ENCODE measurements at places on chromosomes 2 and 18.

DNA sequence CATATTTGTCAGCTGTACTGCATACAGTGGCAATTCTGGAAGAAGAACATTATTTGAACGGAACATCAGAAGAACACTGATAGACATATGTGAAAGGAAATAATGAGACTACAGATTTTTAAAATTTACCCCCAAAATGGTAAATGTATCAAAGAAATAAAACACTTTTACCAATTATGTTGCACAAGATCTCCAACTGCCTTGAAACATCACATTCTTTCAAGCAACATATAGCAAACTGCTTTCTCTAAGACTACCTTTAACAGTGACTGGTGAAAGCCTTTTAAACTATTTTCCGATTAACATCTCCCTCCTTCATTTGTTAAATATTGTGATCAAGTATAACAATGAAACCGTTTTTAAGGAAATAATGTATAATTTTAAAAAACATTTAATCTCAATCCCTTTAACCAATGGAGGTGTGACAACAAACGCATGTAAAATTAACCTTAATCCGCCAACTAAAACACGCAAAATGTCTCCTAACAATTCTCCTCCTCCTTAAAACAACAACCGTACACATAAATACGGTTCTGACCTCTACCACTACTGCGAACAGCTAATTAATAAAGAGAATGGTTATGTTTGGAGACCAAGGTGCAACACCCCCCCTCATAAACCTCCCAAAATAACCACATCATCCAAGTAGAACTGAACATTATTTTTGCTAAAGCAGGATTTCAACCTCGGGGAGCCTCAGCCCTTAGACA, 2.4 kb downstream of the FBXO11 start:
- H3K36me3 ChIP-seq, result peaks cover 7% of the 10 kb centered on the region
- H3K4me3 ChIP-seq, result peak overlapping the region; percentile 98
- H3K27ac ChIP-seq, result peak overlapping the region; percentile 94
- H3K4me1 ChIP-seq, result peaks cover 40% of the 10 kb centered on the region
- H3K27me3 ChIP-seq, result no peaks in the 10 kb centered on the region
- no peak for DNase-seq

- H3K4me3 ChIP-seq, result no peak overlapping the region
- H3K4me1 ChIP-seq, result peaks cover 4% of the 10 kb centered on the region
- no peak for DNase-seq
- no peak overlapping the region for H3K27ac ChIP-seq
- no peaks in the 10 kb centered on the region for H3K27me3 ChIP-seq
Observed at GRCh38 chr2:15115776-15116175, 445.4 kb downstream of the NBAS start.

GRCh38 chr2:238927746-238928519, 80.0 kb downstream of the TWIST2 start:
- H3K4me3 ChIP-seq, result no peak overlapping the region
- no peak overlapping the region for H3K27ac ChIP-seq
- no peaks in the 10 kb centered on the region for H3K36me3 ChIP-seq

DNA sequence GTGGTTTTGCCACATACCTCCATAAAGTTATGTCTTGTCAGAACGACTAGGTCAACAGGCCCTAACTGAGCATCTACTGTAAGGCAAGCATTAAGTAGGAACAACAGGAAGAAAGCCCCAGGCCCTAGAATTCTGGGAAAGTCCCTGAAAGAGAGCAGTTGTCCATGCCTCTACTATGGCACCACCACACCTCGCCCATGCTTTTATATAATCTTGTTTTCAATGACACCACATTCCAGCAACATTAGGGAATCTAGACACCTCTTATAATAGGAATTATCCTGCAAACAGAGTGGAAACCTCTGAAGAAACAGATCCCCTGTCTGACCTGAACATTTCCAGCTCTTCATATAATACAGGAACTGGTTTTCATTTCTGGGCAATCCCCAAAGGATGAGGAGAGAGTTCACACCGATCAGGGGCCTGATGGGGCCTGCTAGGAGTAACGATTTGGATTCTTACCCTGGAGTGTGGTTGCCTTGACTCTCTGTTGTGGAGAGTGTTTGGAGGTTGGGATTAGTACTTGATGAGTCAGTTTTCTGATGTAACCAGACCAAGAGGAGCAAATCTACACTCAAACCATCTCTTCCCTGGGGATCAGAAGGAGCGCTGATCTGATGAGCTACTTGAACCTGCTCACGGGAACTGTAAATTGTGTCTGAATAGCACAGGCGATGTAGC, 31.9 kb upstream of the CEP68 start:
- no peak for DNase-seq
- H3K4me3 ChIP-seq, result no peak overlapping the region
- no peak overlapping the region for H3K27ac ChIP-seq
- no peaks in the 10 kb centered on the region for H3K4me1 ChIP-seq
- no peaks in the 10 kb centered on the region for H3K27me3 ChIP-seq

DNA sequence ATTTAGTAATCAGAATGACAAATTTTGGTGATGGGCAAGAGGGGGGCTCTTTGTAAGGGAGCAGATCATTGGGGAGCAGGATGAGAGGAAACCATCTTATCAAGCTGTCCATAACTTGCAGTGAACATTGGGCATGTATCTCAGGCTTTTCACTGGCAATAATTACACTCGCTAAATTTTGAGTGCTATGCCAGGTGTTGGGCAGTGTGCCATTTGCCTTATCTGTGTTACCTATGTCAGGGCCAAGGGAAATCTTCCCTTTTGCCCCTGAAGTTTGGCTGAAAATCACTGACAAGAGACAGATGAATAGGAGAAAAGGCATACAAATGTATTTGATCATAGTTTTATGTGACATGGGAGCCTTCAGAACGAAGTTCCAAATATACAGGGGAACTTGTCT, 39.0 kb downstream of the NOSTRIN start:
- no peaks in the 10 kb centered on the region for H3K27me3 ChIP-seq
- no peaks in the 10 kb centered on the region for H3K4me1 ChIP-seq
- DNase-seq, result no peak
- no peak overlapping the region for H3K27ac ChIP-seq
- no peaks in the 10 kb centered on the region for H3K36me3 ChIP-seq
- H3K4me3 ChIP-seq, result no peak overlapping the region

- H3K4me3 ChIP-seq, result no peak overlapping the region
- H3K27ac ChIP-seq, result no peak overlapping the region
- peak; percentile 68 for DNase-seq
- peaks cover 29% of the 10 kb centered on the region for H3K4me1 ChIP-seq
- no peaks in the 10 kb centered on the region for H3K27me3 ChIP-seq
- H3K36me3 ChIP-seq, result peaks cover 11% of the 10 kb centered on the region
Observed at GRCh38 chr2:69619725-69620124, 23.8 kb downstream of the AAK1 start.

DNA sequence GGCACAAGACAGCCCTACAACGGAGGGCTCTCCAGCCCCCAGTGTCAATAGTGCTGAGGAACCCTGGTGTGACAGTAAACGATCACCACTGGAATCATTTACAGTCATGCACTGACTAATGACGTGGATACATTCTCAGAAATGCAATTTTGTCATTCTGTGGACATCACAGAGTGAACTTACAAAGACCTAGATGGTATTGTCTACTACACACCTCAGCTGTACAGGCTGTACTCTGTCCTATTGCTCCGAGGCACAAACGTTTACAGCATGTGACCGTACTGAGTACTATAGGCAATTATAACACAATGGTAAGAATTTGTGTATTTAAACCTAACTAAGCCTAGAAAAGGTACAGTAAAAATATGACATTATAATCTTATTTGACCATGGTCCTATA, 67.2 kb downstream of the CD8B2 start:
- H3K4me1 ChIP-seq, result no peaks in the 10 kb centered on the region
- no peaks in the 10 kb centered on the region for H3K36me3 ChIP-seq
- no peak overlapping the region for H3K4me3 ChIP-seq
- H3K27ac ChIP-seq, result no peak overlapping the region
- no peak for DNase-seq

- H3K4me3 ChIP-seq, result no peak overlapping the region
- H3K36me3 ChIP-seq, result no peaks in the 10 kb centered on the region
- H3K27me3 ChIP-seq, result no peaks in the 10 kb centered on the region
- H3K4me1 ChIP-seq, result no peaks in the 10 kb centered on the region
Observed at GRCh38 chr18:56034949-56035348, 447.0 kb upstream of the TCF4 start.

GRCh38 chr2:160364364-160364763, 129.2 kb downstream of the RBMS1 start:
- no peaks in the 10 kb centered on the region for H3K27me3 ChIP-seq
- no peak overlapping the region for H3K27ac ChIP-seq
- H3K4me3 ChIP-seq, result no peak overlapping the region
- H3K4me1 ChIP-seq, result peaks cover 58% of the 10 kb centered on the region

DNA sequence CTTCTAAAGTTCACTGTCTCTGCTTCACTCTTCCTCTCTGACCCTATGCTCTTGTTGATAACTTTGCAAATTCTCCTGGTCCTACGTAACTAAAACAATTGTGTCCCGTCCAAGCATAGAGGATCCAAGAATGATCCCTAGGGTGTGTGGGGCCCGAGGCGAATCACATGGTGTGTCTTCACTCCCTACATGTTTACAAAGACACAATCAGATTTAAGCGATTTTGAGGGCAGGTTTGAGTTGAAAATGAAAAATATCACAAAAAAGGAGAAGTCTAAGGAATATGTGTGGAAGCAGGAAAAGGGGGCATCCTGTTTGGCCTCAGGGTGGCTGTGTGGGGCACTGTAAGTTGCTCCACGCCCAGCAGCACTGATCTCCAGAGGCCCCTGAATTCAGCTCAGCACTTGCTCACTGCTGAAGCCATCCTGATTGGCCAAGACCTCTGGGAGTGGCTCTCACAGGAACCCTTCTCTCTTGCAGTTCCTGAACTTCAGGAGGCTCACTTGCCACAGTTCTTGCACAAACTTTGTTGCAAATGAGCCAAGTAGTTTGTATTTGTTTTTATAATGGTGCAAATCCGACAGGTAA, 363.6 kb downstream of the ZNF521 start:
- H3K27ac ChIP-seq, result no peak overlapping the region
- DNase-seq, result no peak
- no peaks in the 10 kb centered on the region for H3K4me1 ChIP-seq
- no peak overlapping the region for H3K4me3 ChIP-seq

GRCh38 chr2:46010925-46011490, 286.2 kb upstream of the EPAS1 start:
- no peak overlapping the region for H3K27ac ChIP-seq
- peaks cover 8% of the 10 kb centered on the region for H3K36me3 ChIP-seq
- H3K4me1 ChIP-seq, result no peaks in the 10 kb centered on the region
- H3K4me3 ChIP-seq, result no peak overlapping the region

- H3K36me3 ChIP-seq, result no peaks in the 10 kb centered on the region
- H3K27me3 ChIP-seq, result peaks cover 2% of the 10 kb centered on the region
- no peak overlapping the region for H3K27ac ChIP-seq
- no peak overlapping the region for H3K4me3 ChIP-seq
- no peaks in the 10 kb centered on the region for H3K4me1 ChIP-seq
- no peak for DNase-seq
Observed at GRCh38 chr18:8959551-8960135, 142.9 kb upstream of the NDUFV2 start.

GRCh38 chr2:168831662-168832061, 29.2 kb downstream of the NOSTRIN start:
- H3K4me3 ChIP-seq, result no peak overlapping the region
- no peaks in the 10 kb centered on the region for H3K27me3 ChIP-seq
- DNase-seq, result no peak

DNA sequence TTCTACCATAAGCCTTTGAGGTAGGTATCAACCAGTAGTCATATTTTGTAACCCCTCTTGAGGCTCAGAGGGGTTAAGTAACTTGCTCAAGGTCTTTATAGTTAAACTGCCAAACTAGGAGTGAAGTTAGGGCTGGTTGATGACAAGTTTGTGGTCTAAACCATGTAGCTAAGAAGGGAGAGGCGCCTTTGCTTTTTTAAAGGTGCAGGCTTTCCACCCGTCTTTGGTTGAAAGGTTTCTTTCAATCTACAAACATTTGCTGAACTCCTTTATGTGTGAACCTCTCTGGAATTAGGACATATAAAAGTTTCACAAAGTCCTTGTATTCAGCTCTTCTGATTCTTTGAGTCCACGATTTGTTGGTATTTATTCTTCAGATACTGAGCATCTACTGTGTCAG, 2.4 kb upstream of the MTA3 start:
- no peak for DNase-seq
- H3K36me3 ChIP-seq, result peaks cover 3% of the 10 kb centered on the region
- peaks cover 26% of the 10 kb centered on the region for H3K4me1 ChIP-seq

GRCh38 chr2:80378-80777, 34.1 kb upstream of the FAM110C start:
- no peak overlapping the region for H3K27ac ChIP-seq
- H3K4me3 ChIP-seq, result no peak overlapping the region
- H3K27me3 ChIP-seq, result peaks cover 7% of the 10 kb centered on the region
- no peaks in the 10 kb centered on the region for H3K36me3 ChIP-seq
- no peaks in the 10 kb centered on the region for H3K4me1 ChIP-seq

GRCh38 chr2:104836841-104837240, 17.1 kb upstream of the POU3F3 start:
- no peaks in the 10 kb centered on the region for H3K36me3 ChIP-seq
- H3K4me3 ChIP-seq, result no peak overlapping the region
- no peak overlapping the region for H3K27ac ChIP-seq
- no peak for DNase-seq
- H3K27me3 ChIP-seq, result peaks cover 24% of the 10 kb centered on the region

DNA sequence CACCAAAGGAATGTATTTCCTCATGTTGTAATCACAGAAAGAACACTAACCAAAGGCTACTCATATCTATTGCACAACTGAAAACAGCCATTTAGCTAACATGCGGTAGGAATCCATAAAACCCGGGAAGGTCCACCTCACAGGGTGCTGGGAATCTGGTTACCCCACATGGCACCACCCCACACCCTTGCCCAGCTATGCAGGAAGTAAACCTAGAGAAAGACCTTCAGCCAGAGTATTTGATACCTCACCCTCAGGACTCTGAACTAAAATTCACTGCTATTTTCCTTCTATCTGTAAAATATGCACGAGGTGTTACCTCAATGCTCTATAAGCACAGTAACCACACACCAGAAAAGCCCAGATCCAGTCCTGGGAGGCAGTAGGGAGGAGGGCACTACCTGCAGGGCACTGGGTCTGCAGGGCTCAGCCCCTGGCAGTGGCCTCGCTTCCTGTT, 45.8 kb downstream of the PTPN2 start:
- peaks cover 52% of the 10 kb centered on the region for H3K4me1 ChIP-seq
- H3K4me3 ChIP-seq, result peak overlapping the region; percentile 46
- peak overlapping the region; percentile 84 for H3K27ac ChIP-seq
- peaks cover 31% of the 10 kb centered on the region for H3K36me3 ChIP-seq
- no peak for DNase-seq
- H3K27me3 ChIP-seq, result no peaks in the 10 kb centered on the region

- peaks cover 3% of the 10 kb centered on the region for H3K27me3 ChIP-seq
- no peak overlapping the region for H3K4me3 ChIP-seq
- no peak for DNase-seq
- H3K27ac ChIP-seq, result no peak overlapping the region
- peaks cover 7% of the 10 kb centered on the region for H3K36me3 ChIP-seq
- no peaks in the 10 kb centered on the region for H3K4me1 ChIP-seq
Observed at GRCh38 chr2:98884658-98885057, 51.4 kb downstream of the CRACDL start.

- DNase-seq, result no peak
- no peaks in the 10 kb centered on the region for H3K36me3 ChIP-seq
- H3K27ac ChIP-seq, result no peak overlapping the region
- H3K4me3 ChIP-seq, result no peak overlapping the region
- H3K4me1 ChIP-seq, result no peaks in the 10 kb centered on the region
Observed at GRCh38 chr2:120592084-120592483, 143.6 kb upstream of the GLI2 start.

GRCh38 chr2:195477248-195477995, 179.6 kb upstream of the SLC39A10 start:
- peaks cover 22% of the 10 kb centered on the region for H3K4me1 ChIP-seq
- H3K36me3 ChIP-seq, result peaks cover 2% of the 10 kb centered on the region
- no peak for DNase-seq
- H3K4me3 ChIP-seq, result no peak overlapping the region
- H3K27ac ChIP-seq, result peak overlapping the region; percentile 42
- H3K27me3 ChIP-seq, result no peaks in the 10 kb centered on the region

All from activated naive CD4-positive, alpha-beta T cell treated with anti-CD3 and anti-CD28 coated beads for 36 hours (primary cell).